ENCODE measurements at places on chromosomes 6 and 20.

DNA sequence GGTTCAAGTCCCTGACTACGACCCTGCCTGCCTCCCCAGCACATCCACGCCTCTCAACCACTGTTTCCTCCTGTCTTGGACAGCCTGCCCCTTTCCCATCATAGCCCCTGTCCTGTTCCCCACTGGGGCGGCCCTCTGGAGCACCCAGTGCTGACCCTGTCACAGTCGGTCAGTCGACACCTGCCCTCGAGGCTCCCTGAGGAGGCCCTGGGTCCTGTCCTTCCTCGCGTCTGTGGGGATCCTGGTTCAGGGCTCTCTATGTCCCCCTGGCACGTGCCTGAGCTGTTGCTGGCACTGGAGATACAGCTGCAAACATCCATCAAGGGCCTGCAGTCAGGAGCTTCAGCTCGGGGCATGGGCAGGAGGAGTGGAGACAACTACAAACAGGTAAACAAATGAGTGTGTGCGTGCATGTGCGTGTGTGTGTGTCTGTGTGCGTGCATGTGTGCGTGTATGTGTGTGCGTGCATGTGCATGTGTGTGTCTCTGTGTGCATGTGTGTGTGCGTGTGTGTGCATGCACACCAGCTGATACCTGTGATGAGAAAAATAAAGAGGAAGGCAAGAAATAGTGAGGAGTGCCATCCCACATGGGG lies 132.8 kb downstream of the PHACTR3 start:
- no peak for DNase-seq

DNA sequence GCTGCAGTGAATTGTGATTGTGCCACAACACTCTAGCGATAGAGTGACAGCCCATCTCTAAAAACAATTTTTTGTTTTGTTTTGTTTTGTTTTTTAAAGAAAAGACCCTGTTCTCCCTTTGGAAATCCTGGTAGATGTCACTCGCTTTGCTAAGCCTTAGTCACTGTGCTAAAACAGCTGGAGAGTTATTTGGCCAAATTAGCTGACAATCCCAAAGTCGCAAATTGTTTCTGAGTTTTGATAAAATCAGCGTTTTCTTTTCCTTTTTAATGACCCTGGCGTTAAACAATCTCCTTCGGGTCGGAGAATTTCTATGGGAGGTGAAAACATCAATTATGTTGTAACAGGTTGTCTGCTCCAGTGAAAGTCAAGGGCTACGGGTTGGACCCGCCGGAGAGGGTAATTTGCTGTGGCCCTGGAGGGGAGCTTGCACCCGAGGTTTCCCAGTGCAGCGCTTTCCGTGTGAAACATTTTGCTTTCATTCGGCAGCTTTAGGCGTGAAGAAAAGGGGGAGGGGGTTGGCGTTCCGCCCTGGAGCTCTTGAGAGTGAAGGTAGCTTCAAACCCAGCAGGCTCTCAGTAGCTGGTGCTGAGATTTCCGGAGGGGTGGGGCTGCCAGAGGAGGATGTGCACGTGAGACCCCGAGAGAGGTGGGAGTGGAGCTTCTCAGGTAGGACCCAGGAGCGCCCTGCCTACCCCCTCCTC lies 296.6 kb downstream of the PHACTR1 start:
- DNase-seq = no peak

- DNase-seq = no peak
Observed at GRCh38 chr6:34865107-34865506, 22.7 kb downstream of the TAF11 start.

GRCh38 chr20:62111148-62111547 lies 11.1 kb upstream of the LSM14B start:
- no peak for DNase-seq

DNA sequence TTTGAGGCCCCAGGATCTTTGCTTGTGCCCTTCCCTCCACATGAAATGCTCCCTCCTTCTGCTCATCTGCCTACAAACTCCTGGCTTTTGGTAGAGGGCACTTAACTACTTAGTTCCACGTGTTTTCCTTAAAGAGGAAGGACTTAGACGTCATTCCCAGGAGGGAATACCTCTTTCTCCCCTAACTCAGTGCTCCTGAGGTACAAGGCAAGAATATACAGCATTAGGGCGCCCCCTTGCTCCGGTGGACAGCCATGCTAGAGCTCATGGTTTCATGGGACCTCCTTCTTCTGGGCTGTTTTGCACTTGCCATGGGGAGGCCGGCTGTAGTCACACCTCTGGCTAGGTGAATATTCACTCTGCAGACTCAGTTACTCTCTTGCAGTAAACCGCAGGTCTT lies 93.8 kb upstream of the LY86 start:
- DNase-seq = peak; percentile 55

DNA sequence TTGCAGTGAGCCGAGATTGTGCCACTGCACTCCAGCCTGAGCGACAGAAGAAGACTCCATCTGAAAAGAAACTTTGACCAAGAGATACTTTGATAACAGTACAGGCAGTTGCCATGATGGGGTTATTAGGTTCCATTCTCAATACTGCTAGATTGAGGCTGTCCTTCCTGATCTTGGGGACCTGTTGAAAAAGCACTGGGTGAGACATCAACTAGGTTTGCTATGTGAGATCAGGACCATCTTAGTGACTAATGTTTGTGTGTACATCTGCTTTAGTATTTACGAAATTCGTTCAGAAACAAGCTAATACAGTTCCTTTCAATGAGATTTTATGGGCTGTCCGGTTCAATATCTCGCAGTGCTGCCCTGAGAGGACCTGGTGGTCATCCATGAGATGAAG lies 2.6 kb downstream of the DSE start:
- no peak for DNase-seq

DNA sequence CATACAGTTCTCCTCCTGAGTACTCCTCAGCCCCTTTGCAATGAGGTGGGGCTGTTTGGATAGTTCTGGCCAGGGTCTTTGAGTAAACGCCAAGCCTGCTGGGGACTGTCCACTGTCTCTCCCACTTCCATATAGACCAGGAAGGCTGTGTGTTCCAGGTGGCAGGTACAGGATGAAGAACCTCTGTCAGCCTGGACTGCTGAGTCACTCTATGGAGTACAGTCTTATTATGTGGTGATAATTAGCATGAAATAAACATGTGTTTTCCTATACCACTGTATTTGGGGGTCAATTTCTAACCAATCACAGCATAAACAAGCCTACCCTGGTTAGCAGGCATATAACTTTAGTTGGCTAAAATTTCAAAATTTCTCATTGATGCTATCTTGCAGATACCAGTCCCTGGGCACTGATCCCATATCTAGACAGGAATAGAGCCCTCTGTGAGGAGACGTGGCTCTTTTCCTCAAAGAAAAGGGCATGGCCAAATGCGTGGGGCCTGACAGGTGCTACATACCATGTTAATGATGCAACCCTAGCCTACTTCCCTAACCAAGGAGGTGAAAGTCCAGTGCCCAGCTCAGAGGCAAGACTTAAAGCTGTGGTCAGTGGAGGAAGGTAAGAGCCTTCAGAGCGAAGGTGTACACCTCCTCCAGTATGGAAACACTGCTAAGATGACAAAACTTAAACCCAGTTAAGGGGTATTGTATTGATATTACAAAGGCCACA lies 4.5 kb upstream of the ALDH8A1 start:
- no peak for DNase-seq

DNA sequence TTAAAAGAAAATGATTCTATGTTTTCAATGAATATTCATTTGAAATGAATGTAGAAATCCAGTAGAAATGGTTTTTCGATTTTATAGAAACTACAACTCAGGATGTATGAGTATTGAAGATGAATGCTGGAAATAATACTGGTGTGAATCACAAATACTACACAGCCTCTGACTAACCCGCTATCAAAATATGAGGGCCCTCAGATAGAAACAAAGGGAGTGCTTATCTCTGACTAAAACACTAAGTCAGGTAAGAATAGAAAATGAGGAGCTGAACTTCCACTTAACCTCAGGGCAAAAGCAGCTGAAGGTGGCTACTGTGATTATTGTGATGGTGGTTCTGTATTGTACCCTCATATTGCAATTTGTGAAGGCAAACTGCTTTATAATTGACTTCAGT lies 220.9 kb upstream of the RNF217 start:
- no peak for DNase-seq

- no peak for DNase-seq
Observed at GRCh38 chr6:142236691-142237090, 65.1 kb upstream of the ADGRG6 start.

All from NCI-H1694 treated with DMSO at 0.1 percent for 48 hours (cell line).